Activated naive CD4-positive, alpha-beta T cell (primary cell): ENCODE measurements at places on chromosomes 7 and 10.

- DNase-seq = no peak
Observed at GRCh38 chr7:119102291-119102690, 877.8 kb downstream of the ANKRD7 start.

GRCh38 chr7:111384065-111384891 is 178.0 kb downstream of the IMMP2L start:
- no peak for DNase-seq

GRCh38 chr10:131806146-131806545 is 94.7 kb upstream of the PPP2R2D start:
- no peak for DNase-seq

- DNase-seq = no peak
Observed at GRCh38 chr7:138025215-138026186, 23.6 kb upstream of the CREB3L2 start.

GRCh38 chr7:116630357-116630756 is 41.6 kb upstream of the MET start:
- no peak for DNase-seq

GRCh38 chr7:75635036-75635435 is 103.7 kb downstream of the HIP1 start:
- DNase-seq = no peak
